ENCODE measurements at places on chromosomes 1 and 21.

- DNase-seq, result no peak
These were observed 46.0 kb upstream of the SIPA1L2 start for GRCh38 chr1:232675898-232676297.

DNA sequence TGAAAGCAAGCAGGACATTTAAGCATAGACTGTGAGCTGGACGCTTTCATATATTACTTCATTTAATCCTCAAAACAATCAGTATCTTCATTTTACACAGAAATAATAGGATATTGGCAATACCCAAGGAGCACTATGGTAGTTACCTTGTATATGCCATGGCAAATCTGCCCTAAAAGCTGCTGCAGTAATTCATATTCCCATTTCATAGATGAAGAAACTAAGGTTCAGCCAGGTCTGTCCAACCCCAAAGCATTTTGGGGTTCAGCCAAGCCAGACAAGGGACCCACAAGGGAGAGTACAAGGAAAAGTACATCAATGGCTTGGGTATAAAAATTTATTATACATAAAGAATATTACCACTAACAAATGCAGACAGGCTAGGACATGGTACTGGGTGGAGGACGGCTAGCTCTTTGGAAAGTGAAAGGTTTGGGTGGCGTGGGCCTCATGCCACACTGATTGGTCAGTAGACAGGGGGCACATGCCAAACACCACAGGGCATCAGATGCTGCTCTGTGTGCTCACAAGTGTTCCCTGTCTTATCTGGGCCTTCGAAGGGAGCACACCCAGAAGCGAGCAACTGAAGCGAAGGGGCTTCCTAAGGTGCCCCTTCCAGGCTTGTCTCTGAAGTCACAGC is 23.9 kb upstream of the PTAFR start:
- DNase-seq, result no peak

DNA sequence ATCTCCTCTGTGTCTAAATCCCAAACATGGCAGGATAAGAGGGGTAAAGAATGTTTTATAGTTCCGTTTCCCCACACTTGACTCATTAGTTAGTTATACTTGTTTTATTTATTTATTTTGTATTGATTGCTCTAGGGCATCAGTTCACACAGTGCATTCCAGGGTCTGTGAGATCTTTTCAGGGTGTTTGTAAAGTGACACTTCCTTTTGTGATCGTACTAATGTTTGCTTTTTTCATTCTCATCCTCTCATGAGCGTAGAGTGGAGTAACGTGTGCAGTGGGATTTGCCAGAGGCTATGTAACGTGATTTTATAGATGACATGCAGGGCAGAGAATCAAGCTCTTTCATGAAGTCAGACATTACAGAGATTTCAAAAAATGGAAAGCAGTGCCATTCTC is 103.2 kb downstream of the SCCPDH start:
- DNase-seq, result peak; percentile 38

- DNase-seq, result no peak
These were observed 6.1 kb downstream of the ATAD3A start for GRCh38 chr1:1517973-1518620.

DNA sequence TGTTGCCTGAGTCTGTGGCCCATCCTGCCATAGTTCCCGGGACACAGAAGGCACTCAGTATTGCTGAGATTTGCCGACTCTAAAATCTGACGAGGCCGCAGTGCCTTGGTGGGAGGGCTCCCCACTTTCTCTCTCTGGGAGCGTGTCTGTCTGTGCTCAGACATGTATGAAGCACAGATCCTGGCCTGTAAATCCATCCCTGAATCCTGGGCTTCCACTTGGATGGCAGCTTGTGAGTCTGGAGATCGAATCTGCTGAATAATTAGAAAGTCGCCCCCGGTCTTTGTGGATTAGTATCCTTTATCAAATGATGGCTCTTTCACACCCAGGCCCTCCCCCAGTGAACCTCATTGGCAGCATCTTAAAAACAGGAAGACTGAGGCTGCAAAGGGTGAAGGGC is 10.4 kb downstream of the UBASH3A start:
- DNase-seq, result no peak

DNA sequence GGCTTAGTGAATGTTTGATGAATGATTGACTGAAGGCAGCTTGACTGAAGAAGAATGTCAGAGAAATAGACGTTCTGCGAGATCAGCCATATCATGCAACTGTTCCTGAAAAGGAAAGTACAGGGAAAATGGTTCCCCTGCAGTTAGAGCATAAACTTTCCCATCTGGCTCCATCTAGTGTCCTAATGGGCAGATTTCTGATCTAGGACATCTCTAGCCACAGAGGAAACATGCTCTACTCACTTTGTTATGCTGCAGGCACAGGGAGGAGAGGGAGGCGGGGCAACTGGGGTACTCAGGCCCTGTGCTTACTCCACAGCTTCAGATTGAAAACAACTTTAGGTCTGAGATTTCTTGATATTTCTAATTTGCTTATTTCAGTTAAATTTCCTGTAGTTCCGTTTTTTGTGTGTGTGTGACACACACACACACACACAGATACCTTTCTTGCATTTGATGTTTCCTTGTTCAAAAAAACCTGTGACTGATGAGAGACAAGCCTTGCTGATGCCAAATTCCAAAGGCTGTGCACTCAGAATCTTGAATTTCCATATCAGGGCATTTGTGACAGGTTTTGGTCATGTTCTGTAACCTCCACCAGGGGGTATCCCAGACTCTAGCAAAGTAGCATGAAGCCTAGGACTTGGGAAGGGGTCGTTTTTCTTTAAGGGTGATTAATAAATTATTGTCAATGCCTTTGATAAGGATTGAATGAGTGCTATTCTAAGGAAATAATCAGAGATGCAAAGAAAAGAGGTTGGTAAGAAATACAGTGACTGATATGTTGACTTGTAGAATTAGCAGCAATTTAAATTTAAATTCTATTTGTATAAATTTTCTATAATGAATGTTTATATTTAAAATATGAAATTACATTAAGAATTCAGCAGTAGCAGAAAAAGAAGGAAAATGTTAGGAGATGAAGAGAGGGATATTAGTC is 139.7 kb upstream of the BEND5 start:
- peak; percentile 78 for DNase-seq

DNA sequence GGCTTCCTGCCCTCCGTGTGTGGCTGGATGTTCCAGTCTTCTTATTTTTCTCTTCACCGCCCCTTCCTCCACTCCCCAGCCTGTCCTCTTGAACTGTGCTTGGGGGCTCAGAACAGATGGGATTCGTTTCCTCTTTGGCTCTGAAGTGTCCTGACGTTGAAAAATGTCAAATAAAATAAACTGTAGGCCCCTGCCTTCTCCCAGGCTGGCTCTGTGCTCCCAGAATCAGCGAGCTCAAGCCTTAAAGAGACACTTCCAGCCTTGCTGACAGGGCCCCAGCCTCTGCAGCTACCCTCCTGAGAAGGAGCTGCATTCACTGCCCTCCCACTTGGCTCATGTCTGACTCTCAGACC is 104.2 kb upstream of the IPO9 start:
- DNase-seq, result no peak

GRCh38 chr1:214324896-214325800 is 44.2 kb downstream of the SMYD2 start:
- DNase-seq, result no peak

DNA sequence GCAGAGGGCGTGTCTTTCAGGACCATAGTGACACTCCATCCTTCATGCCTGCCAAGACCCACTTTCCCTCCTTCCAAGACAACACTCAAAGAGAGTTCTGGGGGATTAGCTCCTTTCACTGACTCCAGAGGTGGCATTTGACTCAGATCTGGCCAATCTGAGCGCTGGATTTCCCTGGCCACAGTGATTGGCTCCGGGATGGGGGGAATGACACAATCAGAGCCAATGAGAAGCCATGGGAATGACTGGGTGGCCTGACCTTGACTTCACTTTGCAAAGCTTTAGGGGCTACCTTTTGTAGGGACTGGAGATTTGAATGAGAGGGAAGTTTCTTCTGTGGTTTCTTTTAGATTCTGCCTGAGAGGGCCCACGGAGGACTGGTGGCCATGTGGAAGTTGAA is 26.9 kb upstream of the WNT4 start:
- no peak for DNase-seq

DNA sequence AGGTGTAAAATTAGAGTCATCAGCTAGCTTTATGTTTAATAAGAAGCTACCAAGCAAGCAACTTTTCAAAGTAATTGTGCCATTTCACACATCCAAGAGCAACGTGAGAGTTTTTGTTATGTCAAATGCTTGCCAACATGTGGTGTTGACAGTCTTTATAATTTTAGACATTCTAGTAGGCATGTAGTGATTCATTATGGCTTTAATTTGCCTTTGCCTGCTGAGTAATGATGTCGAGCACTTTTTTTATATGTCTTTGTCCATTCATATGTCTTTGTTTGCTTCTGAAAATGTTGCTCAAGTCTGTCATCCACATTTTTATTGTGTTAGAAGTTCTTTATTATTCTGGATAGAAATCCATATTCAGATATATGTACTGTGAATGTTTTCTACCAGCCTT is 21.4 kb upstream of the CHIT1 start:
- no peak for DNase-seq

DNA sequence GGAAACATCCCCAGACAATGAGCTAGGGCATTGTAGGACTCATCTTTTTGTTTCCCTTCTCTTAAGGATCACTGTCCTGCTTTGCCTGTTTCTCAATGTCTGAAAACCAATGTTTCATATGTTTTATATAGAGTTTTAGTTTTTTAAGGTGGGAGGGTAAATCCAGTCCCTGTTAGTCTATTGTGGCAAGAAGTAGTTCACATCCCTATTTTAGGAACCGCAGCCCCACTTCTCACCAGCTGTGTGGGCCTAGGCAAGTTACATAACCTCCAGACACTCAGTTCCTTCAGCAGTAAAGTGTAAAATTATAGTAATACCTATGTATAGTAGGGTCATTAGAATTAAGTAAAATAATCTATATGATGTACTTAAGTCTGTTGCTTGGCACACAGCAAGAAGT is 105.8 kb upstream of the WLS start:
- no peak for DNase-seq

GRCh38 chr1:2796890-2797740 is 4.4 kb downstream of the TTC34 start:
- DNase-seq, result no peak

GRCh38 chr1:161196521-161197451 is 2.1 kb downstream of the ADAMTS4 start:
- DNase-seq, result no peak

DNA sequence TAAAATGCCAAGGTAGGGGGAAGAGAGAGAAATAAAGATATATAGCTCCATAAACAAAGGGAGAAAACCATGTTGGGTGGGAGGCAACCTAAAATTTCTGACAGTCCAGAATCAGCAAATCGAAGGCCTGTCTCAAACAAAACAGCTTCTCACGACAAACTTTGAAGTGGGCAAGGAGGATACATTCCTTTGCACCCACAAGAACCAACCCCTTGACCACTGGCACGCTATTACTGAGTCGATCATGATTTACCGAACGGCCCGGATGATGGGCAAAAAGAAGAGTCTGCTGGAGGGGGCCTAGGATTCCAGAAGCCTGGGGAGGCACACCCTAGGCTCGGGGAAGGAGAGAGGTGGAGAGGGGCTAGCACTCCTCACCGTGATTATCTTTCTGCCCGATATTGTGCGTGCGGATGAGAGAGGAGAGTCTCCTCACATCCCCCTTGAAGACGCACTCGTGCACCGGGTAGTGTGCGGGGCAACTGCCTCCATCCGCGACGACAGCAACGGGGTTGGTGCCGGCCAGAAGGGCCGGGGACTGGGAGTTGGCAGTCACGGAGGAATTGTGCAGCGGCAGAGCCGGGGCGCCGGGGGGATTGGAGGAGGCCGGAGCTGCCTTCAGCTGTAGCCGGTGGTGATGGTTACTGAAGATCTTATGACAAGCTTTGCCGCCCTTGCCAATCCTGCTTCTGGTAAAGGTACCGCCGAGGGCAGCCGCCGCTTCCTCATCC is 756 bp downstream of the ANKRD13C start:
- DNase-seq, result peak; percentile 29

DNA sequence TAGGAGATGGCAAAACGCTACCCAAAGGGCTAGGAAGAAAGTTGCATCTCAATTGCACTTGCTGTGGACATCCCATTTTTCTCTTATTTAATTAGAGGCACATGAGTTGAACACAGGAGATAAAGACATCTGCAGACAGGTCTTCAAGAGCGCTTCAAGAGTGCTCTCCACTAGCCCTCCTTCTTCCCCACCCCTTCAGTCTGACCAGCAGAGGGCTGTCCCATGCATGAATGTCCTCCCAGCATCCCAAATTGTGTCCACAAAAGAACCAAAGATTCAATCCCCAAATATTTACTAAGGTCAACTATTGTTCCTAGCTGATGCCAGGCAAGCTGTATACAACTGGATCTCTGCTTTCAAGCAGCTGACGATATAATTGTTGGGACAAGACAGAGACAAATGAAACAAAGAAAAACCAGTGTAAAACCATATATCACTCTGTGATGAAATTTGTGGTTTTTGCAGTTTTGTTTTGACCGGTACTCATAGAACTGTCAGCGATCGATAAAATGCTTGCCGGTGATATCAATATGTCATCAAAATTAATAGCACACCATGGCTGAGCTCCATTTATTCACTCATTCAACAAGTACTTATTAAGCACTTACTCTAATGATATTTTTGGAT is 174.2 kb downstream of the TNR start:
- no peak for DNase-seq

GRCh38 chr21:34132926-34133325 is 59.5 kb downstream of the MRPS6 start:
- DNase-seq, result no peak

GRCh38 chr1:157277281-157277680 is 139.1 kb upstream of the ETV3 start:
- DNase-seq, result no peak

- DNase-seq, result peak; percentile 11
These were observed 9.9 kb downstream of the RNF223 start for GRCh38 chr1:1063945-1064831.

DNA sequence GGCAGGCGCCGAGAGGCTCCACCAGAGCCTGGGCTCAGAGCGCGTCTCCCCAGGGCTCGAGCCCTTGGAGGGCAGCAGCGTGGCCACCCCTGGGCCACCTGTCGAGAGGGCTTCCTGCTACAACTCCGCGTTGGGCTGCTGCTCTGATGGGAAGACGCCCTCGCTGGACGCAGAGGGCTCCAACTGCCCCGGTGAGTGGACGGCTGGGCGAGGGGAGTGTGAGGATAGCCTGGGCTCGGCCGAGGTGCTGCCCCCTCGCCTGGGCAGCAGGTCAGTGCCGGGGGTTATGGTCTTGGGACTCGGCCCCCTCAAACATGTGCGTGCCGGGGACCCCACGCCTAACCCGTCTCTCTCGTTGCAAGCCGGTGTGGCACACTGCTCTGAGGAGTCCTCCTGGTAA is 26.8 kb downstream of the AGRN start:
- DNase-seq, result no peak

DNA sequence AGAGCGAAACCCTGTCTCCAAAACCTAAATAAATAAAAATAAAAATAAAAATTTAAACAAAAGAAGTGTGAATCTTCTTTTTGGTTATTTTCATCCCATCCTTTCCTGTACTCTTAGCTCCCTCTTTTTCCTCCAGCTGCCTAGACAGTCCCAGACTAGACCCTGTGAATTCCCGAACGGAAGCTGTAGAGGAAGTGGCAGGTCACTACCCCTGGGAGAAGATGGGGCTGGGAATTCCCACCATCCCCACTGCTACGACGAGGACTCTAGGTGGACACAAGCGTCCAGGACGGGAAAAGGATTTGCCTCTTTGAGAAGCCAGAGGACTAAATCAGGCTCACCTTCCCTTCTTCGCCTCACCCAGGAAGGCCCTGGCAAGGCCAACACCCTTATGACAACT is 12.6 kb downstream of the RHBDL2 start:
- DNase-seq, result no peak

- no peak for DNase-seq
These were observed 12.7 kb upstream of the IFI16 start for GRCh38 chr1:158996998-158997397.

GRCh38 chr1:77400781-77401180 is 119.0 kb downstream of the AK5 start:
- DNase-seq, result no peak
